ENCODE measurements at places on chromosomes 7 and 10.

GRCh38 chr7:130137207-130137606, 66.9 kb downstream of the KLHDC10 start:
- no peak for DNase-seq

DNA sequence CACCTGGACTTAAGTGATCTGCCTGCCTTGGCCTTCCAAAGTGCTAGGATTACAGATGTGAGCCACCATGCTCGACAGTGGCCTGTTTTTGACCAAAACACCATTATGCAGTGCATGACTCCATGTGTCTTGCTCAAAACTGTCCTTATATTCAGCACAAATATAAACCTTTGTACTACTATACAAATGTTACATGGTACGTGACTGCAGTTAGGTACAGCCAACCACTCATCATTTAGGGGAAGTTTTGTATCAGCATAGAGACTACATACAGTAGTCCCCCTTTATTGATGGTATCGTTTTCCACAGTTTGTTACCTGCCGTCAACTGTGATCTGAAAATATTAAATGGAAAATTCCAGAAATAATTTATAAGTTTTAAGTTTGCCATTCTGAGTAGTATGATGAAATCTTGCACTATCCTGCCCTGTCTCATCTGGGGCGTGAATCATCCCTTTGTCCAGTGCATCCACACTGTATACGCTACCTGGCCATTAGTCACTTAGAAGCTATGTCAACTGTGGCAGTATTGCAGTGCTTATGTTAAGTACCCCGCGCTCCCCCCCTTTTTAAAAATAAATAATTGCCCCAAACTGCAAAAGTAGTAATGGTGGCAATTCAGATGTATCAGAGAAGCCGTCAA, 23.3 kb upstream of the ZNF282 start:
- DNase-seq: no peak

DNA sequence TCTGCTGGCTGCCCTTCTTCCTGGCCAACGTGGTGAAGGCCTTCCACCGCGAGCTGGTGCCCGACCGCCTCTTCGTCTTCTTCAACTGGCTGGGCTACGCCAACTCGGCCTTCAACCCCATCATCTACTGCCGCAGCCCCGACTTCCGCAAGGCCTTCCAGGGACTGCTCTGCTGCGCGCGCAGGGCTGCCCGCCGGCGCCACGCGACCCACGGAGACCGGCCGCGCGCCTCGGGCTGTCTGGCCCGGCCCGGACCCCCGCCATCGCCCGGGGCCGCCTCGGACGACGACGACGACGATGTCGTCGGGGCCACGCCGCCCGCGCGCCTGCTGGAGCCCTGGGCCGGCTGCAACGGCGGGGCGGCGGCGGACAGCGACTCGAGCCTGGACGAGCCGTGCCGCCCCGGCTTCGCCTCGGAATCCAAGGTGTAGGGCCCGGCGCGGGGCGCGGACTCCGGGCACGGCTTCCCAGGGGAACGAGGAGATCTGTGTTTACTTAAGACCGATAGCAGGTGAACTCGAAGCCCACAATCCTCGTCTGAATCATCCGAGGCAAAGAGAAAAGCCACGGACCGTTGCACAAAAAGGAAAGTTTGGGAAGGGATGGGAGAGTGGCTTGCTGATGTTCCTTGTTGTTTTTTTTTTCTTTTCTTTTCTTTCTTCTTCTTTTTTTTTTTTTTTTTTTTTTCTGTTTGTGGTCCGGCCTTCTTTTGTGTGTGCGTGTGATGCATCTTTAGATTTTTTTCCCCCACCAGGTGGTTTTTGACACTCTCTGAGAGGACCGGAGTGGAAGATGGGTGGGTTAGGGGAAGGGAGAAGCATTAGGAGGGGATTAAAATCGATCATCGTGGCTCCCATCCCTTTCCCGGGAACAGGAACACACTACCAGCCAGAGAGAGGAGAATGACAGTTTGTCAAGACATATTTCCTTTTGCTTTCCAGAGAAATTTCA, 1.7 kb downstream of the ADRB1 start:
- DNase-seq: peak; percentile 9

DNA sequence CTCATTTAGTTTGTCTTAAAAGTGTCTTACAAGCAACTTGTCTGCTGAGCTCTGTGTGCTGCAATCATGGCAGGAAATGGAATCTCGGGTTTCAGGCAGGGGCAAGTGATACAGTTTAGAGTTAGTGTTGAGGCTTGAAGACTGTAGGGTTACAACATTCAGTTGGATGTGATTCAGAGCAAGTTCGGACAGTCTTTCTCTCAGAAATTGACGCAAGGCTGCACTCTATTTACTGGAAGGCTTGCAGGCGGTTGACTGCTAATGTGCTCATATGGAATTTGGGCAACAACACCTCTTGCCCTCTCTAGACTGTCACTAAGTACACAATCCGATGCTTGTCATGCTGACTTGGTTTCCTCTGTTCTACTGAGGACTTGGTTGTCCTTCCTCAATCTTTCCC, 161.7 kb upstream of the BMPER start:
- DNase-seq: no peak

Measured in CD4-positive, alpha-beta T cell treated with Interleukin-4 for 1 hour (primary cell).